GM18507 (cell line): ENCODE measurements at places on chromosomes 7 and 10.

DNA sequence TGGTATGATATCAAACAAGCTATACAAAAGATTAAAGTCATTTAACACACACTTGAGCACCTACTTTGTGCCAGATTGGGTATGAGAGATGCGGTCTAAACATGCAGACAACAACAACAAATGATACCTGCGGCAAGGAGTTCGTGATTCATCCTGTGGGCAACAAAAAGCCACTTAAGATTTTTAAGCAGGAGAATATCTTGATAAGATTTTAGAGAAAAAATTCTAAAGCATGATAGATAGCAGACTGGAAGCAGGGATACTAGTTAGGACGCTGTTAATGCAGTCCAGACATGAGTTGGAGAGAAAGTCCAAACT is 1.6 kb upstream of the KBTBD2 start:
- no peak for DNase-seq

DNA sequence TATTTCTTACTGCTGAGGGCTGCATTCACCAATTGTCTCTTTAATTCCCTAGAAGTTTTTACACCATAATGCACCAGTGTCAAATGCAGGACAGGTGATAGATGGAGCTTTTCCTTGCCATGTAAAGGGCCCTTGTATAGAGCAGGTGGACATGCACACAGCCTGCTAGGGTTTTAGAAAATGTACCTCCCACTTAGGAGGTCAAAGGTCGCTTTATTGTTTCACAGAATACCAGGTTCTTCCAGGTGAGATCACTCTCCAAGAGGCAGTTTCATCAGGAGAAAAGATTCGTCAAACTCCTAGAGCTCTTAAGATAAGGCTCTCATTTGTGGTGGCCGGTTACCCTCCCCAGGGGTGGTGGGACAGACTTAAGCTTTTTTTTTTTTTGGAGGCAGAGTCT is 215.8 kb downstream of the PHTF2 start:
- DNase-seq = no peak

- no peak for DNase-seq
Observed at GRCh38 chr7:48112401-48113165, 23.5 kb downstream of the UPP1 start.

GRCh38 chr10:22475651-22476600 is 130.6 kb downstream of the SPAG6 start:
- no peak for DNase-seq

DNA sequence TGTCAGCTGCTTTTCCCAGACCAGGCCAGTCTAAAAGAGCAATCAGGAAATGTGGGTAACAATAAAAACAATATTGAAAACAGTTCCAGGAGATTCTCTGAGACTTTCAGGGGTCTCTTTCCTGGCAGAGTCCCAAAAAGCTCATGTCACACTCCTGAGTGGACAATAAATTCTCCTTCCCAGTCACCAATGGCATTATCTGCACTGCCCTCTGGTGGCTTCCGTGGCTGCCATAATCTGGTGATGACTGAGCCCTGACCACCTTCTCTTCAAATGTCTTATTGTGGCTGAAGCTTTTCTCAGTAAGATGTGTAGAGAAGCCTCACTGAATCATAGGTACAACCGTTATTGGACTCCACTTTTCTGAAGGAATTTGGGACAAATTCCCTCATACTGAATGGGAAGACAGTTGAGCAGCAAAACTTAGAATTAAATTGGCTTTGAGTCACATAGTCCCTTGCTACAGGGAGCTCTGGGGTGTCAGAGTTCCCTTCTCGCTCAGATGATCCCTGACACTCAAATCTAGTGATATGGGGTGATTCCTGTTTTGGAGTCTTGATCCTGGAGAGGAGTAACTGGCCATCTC is 24.4 kb upstream of the ASAH2 start:
- no peak for DNase-seq

- no peak for DNase-seq
Observed at GRCh38 chr10:16748749-16749148, 68.5 kb downstream of the RSU1 start.

DNA sequence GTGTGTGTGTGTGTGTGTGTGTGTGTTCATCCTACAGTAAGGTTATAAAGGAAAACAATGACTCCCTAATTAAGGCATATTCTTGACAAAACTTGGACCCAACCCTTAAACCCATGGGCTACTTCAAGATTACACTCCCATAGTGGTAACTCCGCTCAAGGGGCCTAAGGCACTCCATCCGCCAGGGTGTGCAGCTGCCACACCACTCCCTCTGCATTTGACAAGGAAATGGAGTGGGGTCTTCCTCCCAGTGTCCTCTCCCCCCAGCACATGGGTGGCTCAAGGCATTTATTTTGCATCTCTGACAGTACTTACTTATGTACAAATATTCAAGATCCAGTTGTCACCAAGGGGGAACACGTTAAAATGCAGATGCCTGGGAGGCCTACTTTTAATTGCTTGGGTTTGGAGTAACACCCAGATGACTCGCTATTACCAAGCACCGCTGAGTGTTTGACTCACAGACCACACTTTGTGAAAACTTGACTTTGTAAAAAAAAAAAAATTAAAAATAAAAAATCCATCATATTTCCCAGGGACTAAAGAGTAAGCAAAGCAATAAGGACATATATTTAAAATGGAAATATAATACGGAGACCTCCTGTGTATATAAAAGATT is 53.0 kb upstream of the AGR3 start:
- no peak for DNase-seq
